ENCODE measurements at places on chromosomes 16 and 17.

DNA sequence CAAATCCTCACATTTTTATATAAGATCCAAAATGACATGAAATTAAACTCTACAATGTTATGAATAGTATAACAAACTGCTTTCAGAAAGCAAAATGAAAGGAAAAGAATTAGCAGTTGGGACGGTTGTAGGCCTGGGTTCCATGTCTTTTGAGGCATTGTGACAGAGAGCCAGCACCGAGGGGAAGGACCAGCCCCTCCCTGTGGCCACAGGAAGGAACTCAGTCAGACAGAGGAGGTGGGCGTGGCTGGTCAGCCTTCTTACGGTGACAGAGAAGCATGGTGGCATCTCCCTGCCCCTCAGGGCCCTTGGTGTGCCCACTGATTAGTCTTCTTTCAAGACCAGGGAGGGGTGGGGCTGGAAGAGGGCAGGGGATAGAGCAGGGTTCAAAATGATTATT lies 5.7 kb downstream of the ZNF319 start:
- no peak for DNase-seq

GRCh38 chr16:16908077-16908476 lies 529.1 kb downstream of the NPIPA7 start:
- no peak for DNase-seq

- no peak for DNase-seq
Observed at GRCh38 chr16:12758031-12758669, 45.5 kb downstream of the CPPED1 start.

DNA sequence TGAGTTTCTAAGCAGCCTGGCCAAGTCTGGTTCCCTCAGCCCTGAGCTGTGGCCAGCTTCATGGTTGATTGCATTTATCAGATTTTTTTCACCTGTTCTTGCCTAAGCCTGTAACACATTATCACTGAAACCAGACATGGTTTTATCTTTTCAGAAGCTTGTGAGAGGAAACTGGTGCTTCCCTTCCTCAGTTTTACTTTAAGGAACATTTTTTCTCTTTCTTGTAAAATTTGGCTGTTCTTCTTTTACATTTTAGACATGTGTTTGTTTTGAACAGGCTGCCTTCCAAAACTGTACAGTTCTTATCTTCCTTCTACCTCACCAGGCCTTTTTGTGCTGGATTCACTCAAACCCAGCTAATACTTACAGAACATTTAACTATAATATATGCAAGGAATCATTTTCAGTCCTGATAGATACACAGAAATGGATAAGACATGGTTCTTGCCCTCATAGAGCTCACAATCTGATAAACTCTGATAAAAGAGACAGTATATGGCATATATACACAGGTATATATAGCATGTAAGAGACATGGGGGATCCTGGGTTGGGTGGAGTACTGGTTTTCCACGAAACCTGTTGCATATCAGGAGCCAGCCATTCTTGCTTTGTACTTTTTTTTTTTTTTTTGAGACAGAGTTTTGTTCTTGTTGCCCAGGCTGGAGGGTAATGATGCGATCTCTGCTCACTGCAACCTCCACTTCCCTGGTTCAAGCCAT lies 44.5 kb downstream of the ZNRF1 start:
- no peak for DNase-seq

DNA sequence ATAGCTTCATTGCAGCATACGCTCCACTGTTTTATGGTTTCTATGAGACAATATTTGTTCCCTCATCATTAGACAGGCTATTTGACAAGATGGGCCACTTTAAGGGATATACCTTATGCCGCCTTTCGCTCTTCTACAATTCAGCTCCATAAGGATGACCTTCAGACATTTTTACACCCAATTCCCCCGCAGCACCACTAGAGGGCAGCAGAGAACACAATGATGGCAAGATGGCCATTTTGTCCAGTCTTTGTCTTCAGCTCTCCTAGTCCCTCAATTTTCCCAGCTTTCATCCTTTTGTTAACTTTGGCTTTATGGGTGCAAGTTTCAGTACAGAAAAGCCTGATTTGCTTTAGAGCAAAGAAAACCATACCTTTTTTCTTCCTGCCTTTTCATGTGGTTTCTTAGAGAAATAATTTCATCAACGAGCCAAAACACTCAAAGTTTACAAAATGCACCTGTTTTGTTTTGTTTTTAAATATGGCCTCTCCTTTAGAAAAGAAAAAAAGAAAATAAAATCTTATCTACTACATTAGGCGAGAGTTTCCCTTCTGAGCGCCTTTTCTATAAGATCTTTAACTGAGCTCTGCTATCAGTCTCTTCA lies 355.3 kb downstream of the TOX3 start:
- DNase-seq, result peak; percentile 76

DNA sequence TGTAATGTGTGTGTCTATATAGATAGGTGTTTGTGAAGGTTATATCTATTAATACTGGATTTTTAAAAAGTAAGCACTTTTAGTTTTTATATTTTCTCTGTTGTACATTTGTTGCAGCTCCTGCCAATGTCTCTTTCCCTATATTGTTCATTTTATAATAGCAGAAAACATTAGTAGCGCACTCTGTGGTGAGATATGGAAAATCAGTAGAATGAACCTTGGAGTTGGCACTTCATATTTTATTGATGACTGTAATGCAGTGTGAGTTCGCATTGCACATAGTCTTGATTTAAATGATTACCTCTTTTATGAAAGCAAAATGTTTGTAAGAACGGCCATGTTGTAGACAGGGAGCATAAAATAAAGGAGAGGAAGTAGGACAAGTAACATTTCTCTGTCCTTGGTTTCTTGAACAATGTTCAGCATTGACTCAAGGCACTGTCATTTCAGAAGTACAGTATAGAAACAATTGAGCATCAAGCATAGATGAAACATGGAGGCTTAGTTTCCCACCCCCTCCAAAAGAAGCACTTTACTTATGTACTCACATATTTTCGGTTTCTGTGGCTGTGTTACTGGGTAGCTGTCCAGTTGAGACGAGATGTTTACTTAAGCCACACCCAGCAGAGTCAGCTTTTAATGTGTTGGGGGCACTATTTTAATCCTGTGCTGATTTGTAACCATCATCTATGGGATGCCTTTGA lies 74.0 kb downstream of the TANC2 start:
- no peak for DNase-seq

GRCh38 chr17:55820675-55821074 lies 69.8 kb downstream of the PCTP start:
- no peak for DNase-seq

DNA sequence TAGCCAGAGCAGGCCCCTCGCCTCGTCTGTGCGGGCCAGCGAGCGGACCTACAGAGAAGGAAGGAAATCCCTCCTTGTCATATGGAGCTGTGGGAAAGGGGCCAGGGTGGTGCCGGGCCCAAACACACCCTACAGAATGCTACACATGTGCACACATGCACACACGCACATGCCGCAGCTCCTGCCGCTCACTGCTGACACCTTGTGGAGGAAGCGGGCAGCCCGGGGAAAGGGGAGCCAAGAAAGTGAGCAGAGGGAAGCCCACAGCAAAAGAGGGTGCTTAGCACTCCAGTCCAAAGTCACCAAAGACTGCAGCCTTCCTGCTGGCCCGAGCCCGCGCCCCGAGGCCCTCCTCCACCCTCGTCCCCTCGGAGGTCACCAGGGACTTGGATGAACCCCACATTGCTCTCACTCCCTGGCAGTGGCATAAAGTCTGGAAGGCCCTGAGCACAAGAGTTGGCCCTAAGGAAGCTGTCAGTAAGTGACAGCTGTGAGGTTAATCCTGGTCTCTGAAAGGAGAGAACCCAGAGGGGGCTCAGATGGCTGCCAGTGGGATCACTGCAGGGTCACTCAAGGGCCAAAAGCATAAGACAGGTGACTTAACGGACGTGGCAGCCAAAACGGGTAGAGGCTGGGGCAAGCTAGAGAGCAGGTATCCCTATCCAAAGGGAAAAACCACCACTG lies 68.2 kb downstream of the MYO18A start:
- peak; percentile 39 for DNase-seq
